ENCODE measurements at places on chromosomes 7 and 10.

GRCh38 chr7:88191911-88192310 is 27.9 kb downstream of the SRI start:
- DNase-seq, result no peak

DNA sequence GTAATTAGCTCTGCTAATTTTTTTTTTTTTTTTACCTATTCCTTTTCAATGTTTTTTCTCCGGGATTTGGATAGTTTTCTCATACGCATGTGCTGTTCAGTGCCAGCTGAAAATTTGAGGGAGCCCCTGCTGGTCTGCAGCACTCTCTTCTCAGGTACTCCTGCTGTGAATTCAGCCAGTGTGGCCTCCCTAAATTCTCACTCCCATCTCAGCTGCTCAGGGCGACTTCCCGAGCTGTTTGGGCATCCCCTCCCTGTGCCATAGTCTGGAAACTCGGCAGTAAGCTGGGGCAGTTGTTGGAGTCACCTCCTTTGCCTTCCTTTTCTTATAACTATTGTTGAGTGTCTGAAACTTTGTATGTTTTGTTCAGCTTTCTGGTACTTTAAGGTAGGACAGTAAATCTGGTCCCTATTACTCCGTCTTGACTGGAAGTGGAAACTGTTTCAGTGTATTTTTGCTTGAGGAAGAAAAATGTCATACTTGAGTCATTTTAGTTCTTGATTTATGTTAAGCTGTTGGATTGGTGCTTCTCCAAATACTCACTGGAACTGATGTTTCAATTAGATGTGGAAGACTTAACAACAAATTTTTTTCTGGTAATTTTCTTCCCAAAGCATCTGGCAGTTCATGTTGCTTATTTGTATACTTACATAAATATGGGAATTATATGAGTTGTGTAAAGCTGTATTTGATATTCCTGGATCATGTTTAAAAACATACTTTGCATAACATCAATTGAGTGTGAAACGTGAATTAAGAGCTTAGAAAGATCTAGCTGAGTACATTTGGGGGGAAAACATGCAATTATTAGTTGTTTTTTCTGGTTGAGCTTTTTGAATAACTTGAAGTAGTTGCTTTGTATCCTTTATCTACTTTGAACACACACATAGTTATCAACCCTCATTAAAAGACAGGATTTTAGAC is 33.7 kb downstream of the MINPP1 start:
- no peak for DNase-seq

DNA sequence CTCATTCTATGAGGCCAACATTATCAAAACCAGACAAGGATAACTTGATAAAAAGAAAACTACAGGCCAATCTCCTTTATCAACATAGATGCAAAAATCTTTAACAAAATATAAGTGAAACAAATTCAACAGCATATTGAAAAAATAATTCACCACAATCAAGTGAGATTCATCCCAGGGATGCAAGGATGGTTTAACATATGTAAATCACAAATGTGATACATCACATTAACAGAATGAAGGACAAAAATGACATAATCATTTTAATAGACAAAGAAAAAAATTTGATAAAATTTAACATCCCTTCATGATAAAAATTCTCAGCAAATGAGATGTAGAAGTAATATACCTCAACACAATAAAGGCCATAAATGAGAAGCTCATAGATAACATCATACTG is 53.8 kb downstream of the TCAF1 start:
- DNase-seq, result no peak

DNA sequence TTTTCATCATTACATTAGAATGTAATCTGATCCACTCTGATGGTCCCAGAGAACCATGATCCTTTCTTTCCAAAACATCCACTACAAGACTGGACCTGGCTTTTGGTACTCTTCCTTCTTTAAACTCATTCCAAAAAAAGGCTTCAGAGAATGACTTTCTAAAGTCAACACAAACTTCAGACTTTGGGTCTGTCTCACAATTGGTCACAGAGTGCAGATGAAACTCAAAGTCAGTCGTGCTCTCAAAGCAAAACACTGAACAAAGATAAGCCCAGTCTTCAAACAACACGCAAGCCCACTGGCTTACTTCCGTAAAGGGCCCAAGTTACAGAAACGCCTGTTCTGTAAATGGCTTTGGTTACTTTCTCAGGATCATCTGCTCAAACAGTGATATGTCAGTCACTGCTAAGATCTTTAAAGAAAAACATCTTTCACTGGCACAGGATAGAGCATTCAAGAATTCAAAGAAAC is 250.9 kb upstream of the MKLN1 start:
- DNase-seq, result no peak

GRCh38 chr7:28536259-28536658 is 123.9 kb downstream of the CREB5 start:
- no peak for DNase-seq

GRCh38 chr7:32761451-32762205 is 129.9 kb downstream of the KBTBD2 start:
- no peak for DNase-seq

GRCh38 chr10:80861882-80862281 is 324.2 kb downstream of the SH2D4B start:
- DNase-seq, result no peak

DNA sequence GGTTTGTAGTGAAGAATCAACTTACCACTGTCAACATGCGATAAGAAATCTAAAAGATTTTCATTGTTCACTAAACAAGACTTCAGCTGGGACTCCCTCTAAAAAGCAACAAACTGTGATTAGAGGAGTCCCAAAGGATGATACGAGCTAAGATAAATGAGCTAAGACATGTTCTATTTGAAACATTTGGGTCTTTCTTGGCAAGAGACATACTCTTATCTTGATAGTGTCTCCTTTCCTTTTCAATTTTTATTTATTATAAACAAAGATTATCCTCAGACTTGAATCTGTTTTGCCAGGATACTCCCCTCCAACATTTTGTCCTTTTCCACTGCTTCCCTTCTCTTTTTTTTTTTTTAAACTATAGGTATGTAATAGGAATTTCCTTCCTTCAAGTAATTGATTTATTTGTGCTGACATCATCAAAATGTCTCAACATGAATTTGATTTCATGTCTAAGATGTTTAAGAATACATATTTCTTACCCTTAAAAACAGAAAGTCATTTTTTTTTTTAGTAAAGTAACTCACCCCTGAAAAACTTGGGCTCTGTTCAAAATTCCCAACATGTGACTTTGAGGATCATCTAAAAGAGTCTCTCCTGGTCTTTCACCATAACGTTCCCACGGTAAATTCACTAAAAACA is 158.4 kb upstream of the NRP1 start:
- DNase-seq, result no peak

GRCh38 chr7:17557251-17557671 is 258.8 kb downstream of the AHR start:
- DNase-seq, result no peak

DNA sequence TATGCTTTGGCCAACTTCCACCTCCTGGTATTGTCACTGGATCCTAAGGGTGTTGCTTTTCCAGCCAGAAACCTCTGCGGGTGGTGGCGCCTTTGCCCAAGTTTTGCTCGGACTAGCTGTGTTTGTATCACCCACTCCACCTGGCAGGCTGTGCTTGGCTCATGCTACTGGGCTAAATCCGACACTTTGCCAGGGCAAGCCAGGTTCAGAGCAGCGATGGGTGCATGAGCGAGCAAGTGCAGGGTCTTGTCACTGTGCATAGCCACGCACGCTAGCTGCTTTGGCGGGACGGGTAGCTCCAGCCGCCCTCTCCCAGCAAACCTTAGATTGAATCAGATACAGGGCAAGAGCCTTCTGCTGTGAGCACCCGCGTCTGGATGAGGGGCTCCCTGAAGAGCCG is 737.5 kb downstream of the PCDH15 start:
- DNase-seq, result no peak

DNA sequence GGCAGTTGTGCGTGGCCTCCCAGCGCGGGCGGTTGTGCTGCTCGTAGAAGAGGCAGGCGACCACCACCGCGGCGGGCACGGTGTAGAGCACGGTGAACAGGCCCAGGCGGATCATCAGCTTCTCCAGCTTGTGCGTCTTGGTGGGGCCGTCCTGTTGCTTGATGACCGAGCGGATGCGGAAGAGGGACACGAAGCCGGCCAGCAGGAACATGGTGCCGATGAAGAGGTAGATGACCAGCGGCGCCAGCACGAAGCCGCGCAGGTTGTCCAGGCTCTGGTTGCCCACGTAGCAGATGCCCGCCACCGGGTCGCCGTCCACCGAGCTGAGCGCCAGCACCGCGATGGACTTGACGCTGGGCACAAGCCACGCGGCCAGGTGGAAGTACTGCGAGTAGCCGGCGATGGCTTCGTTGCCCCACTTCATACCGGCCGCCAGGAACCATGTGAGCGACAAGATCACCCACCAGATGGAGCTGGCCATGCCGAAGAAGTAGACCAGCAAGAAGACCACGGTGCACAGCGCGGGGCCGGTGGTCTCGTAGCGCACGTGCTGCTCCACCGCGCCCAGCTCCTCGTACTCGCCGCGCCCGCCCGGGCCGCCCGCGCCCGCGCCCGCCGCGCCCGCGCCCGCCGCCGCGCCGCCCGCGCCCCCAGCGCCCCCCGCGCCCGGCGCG is 2.2 kb downstream of the FZD8 start:
- peak; percentile 13 for DNase-seq

DNA sequence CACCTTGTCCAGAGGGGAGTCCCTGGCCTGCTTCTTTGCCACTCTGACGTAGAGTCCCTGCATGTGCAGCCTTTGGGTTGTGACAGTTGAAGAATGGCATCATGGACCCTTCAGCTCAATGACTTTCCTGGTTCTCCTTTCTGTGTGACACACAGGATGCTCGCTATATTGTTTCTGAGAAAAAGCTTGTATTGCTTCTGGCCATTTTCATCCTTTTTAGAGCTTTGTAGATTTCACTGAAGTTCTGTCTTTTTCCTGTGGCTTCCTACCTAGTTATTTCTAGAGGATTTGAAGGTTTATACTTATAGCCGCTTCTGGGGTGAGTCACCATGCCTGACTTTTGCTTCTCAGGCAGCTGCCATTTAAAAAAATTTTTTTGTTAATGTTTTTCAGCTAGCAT is 27.0 kb downstream of the SND1 start:
- no peak for DNase-seq

DNA sequence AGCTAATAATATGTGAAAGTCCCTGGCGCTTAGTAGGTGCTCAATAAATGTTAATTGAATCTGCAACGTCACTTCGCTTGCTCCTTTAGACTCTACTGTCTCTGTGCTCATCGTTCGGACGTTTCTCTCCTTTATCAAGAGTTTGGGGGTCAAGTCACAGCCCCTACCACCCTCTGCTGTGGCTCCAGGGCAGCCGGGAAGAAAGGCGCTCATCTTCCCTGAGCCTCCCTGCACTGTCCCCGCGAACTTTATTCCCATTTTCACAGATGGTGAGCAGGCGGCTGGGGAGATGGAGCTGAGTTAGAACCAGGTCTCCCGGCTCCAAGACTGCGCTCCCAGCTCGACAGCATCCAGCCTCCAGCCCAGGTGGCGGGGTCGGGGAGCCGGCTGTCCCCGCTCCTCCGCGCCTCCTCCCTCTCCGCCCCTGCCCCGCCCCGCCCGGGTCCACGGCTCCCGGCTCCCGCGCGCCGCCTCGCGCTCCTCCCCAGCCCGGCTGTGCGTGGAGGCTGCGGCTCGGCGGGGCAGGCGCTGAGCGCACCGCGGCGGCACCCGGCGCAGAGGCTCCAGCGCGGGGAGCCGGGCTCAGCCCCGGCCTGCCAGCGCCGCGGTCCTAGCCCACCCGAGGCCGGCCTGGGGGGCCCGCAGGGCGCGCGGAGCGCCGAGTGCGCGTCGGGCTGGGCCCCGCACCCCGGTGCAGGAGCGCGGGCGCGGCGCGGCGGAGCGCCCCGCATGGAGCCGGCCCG is at the start of gene CLEC2L:
TSS of gene CLEC2L (plus strand) at position 487 of the 743 bp plus-strand sequence. CDS start at position 730, 243 bp downstream.
- no peak for DNase-seq

DNA sequence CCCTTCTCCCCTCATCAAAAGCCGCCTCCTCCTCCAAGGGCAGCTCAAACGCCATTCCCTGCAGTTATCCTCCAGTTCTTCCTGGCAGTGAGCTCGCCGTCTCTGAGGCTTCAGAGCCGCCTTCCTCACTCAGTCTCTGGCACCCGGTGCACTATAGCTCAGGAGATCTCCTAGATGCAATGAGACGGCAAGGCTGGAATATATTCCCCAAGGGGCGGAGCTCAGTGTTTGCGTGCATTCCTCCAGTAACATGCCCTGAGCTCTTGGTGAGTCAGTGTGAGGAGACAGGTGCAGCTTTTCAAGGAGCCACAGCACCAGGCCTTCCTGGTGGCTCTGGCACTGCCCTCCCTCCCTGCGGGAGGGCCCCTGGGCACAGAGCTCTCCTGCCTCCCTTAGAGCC is 512.6 kb upstream of the FOXK1 start:
- no peak for DNase-seq

DNA sequence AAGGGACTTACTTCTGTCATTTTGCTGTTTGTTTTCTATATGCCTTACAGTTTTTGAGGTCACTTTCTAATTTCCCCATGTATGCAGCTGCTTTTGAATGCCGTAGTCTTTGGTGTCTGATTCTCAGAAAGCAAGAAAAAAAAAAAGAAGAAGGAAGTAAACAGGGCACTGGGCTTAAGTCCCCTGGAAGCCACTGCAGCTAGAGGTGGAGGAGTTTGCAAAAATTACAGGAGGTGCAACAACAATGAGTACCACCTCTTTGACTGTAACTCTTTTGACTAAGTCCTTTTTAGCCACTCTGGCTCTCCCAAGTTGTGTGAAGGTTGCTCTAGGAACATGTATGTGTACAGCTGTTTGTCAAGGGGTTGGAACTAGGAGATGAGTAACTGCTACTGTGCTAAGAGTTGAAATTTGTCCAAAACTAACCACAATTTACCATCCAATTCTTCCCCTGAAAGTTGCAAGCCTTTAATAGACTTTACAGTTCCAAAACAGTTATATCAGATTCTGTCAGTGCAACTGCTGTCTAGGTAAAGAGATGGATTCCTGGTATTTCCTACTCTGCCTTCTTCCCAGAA is 588.0 kb upstream of the LRRN3 start:
- no peak for DNase-seq
